ENCODE measurements at places on chromosomes 13 and 19. TPM values are rescaled to one million over a fixed set of nuclear protein-coding genes. Genes with fewer than 3 reads are reported as not detected.

The CD209 gene
- not detected for total RNA-seq

The ZNF443 gene
- 5.1 TPM for total RNA-seq

The TRPC4 gene
- total RNA-seq = not detected

The YIF1B gene
- 82.3 TPM for total RNA-seq

The GIPC3 gene
- 0.26 TPM for total RNA-seq

The PET100 gene
- total RNA-seq = 106 TPM

The BICRA gene
- 11.9 TPM for total RNA-seq

The DENND1C gene
- total RNA-seq = 62.1 TPM

The SLC25A41 gene
- total RNA-seq = not detected

The HSH2D gene
- 23.6 TPM for total RNA-seq

The RNF17 gene
- not detected for total RNA-seq

The HIPK4 gene
- total RNA-seq = not detected

The OVOL3 gene
- total RNA-seq = not detected

The VMAC gene
- total RNA-seq = 2.9 TPM

The MEIS3 gene
- 0.26 TPM for total RNA-seq

DNA sequence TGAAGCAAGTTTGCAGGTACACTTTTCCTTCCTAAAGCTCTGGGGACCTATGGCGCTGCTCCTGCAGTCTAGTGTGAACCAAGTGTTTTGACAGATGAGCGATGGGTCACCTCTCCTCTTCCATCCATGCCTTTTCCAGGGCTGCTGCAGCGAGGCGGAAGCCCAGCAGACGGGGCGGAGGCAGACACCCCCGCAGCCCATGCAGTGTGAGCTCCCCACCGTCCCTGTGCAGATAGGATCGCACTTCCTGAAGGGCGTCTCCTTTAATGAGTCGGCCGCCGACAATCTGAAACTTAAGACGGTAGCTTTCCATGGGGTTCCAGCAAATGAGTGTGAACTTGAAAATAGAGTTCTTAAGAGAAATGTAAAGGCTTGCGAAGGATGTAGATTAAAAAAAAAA, 37.1 kb upstream of the GPI start:
- H3K36me3 ChIP-seq = peaks cover 24% of the 10 kb centered on the region
- H3K4me3 ChIP-seq = no peak overlapping the region
- H3K27ac ChIP-seq = no peak overlapping the region
- no peak for DNase-seq
- no peaks in the 10 kb centered on the region for H3K27me3 ChIP-seq

GRCh38 chr13:102902789-102903347, 57.0 kb downstream of the ERCC5 start:
- H3K4me1 ChIP-seq = no peaks in the 10 kb centered on the region
- no peak for DNase-seq
- no peak overlapping the region for H3K4me3 ChIP-seq

DNA sequence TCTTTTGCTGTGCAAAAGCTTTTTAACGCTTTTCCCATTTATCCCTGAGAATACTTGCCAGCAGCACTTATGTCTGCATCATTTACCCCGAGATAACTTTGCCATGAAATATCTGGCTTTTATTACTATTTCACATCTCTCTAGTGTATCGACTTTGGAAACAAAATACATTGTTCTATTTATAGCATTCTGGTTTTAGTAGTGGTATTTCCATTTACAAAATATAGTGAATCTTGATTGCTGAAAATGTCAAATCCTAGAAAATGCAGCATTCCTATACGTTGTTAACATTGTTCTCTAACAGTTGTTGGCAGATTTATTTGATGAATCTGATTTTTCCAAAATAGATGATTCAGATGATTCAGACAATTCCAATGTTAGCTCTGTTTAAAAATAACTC, 189.3 kb upstream of the SPRY2 start:
- DNase-seq = no peak
- H3K36me3 ChIP-seq = no peaks in the 10 kb centered on the region
- no peak overlapping the region for H3K27ac ChIP-seq
- H3K27me3 ChIP-seq = no peaks in the 10 kb centered on the region
- H3K4me3 ChIP-seq = no peak overlapping the region

- H3K27me3 ChIP-seq = no peaks in the 10 kb centered on the region
- peak overlapping the region; percentile 62 for H3K27ac ChIP-seq
- H3K4me1 ChIP-seq = peaks cover 62% of the 10 kb centered on the region
- no peak for DNase-seq
Observed at GRCh38 chr13:99270518-99270917, 12.3 kb upstream of the GPR18 start.

GRCh38 chr13:61486496-61486895, 70.8 kb upstream of the PCDH20 start:
- no peaks in the 10 kb centered on the region for H3K4me1 ChIP-seq
- H3K4me3 ChIP-seq = no peak overlapping the region
- H3K27me3 ChIP-seq = no peaks in the 10 kb centered on the region
- no peak overlapping the region for H3K27ac ChIP-seq

GRCh38 chr19:31501427-31502195, 152.4 kb upstream of the TSHZ3 start:
- no peaks in the 10 kb centered on the region for H3K36me3 ChIP-seq
- no peak overlapping the region for H3K4me3 ChIP-seq
- no peak overlapping the region for H3K27ac ChIP-seq
- no peaks in the 10 kb centered on the region for H3K4me1 ChIP-seq
- H3K27me3 ChIP-seq = peaks cover 10% of the 10 kb centered on the region
- no peak for DNase-seq

GRCh38 chr13:24286624-24287023, 22.8 kb upstream of the C1QTNF9 start:
- H3K27me3 ChIP-seq = no peaks in the 10 kb centered on the region
- no peak overlapping the region for H3K4me3 ChIP-seq
- peaks cover 70% of the 10 kb centered on the region for H3K36me3 ChIP-seq
- DNase-seq = no peak

GRCh38 chr13:25821776-25822175, 230.0 kb downstream of the SHISA2 start:
- no peaks in the 10 kb centered on the region for H3K36me3 ChIP-seq
- no peaks in the 10 kb centered on the region for H3K27me3 ChIP-seq
- no peak for DNase-seq
- H3K4me1 ChIP-seq = no peaks in the 10 kb centered on the region
- no peak overlapping the region for H3K27ac ChIP-seq

GRCh38 chr13:22278336-22278929, 607.6 kb downstream of the FGF9 start:
- DNase-seq = peak; percentile 75
- H3K4me3 ChIP-seq = no peak overlapping the region
- no peak overlapping the region for H3K27ac ChIP-seq

DNA sequence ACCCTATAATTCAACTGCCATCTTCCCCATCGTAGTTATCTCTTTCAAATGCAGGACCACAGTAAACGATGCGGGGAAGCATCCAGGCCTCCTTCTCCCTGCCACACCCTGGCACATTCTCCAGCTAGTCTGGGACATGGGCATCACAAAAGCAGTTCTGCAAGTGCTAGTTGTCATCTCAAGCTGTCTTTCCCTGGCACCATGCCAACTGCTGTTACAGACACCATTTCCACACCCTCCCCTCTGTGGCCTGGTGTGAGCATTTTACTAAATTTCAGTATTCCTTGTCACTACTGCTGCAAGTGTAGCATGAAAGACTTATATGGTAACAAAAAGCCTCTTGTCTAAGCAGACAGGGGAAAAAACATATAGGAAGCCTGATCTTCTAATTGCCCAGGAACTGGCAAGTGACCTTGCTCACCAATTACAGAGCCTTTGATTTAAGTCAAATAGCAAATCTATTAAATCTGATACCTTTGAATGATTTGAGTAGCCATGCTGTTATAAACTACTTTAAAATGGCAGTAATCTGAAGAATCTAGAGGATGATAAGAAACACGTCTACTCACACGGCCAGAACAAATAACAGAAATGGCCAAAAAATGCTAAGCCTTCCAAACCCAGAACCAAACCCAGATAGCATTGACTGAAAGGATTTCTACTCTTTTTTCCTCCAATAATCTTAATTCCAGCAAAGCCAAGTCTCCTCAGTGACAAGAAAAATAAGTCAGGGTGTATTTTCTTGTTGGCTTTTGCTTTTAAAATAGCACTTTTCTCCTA, 179.0 kb downstream of the NUFIP1 start:
- no peak overlapping the region for H3K4me3 ChIP-seq
- H3K4me1 ChIP-seq = peaks cover 5% of the 10 kb centered on the region

GRCh38 chr13:110712081-110712848, 1.2 kb upstream of the ING1 start:
- peak overlapping the region; percentile 92 for H3K4me3 ChIP-seq
- DNase-seq = peak; percentile 89
- H3K36me3 ChIP-seq = peaks cover 4% of the 10 kb centered on the region
- peak overlapping the region; percentile 93 for H3K27ac ChIP-seq
- peaks cover 17% of the 10 kb centered on the region for H3K4me1 ChIP-seq

GRCh38 chr19:5113633-5114586, 145.0 kb downstream of the KDM4B start:
- no peaks in the 10 kb centered on the region for H3K27me3 ChIP-seq
- H3K4me3 ChIP-seq = no peak overlapping the region
- no peak overlapping the region for H3K27ac ChIP-seq
- peaks cover 13% of the 10 kb centered on the region for H3K36me3 ChIP-seq
- DNase-seq = no peak

DNA sequence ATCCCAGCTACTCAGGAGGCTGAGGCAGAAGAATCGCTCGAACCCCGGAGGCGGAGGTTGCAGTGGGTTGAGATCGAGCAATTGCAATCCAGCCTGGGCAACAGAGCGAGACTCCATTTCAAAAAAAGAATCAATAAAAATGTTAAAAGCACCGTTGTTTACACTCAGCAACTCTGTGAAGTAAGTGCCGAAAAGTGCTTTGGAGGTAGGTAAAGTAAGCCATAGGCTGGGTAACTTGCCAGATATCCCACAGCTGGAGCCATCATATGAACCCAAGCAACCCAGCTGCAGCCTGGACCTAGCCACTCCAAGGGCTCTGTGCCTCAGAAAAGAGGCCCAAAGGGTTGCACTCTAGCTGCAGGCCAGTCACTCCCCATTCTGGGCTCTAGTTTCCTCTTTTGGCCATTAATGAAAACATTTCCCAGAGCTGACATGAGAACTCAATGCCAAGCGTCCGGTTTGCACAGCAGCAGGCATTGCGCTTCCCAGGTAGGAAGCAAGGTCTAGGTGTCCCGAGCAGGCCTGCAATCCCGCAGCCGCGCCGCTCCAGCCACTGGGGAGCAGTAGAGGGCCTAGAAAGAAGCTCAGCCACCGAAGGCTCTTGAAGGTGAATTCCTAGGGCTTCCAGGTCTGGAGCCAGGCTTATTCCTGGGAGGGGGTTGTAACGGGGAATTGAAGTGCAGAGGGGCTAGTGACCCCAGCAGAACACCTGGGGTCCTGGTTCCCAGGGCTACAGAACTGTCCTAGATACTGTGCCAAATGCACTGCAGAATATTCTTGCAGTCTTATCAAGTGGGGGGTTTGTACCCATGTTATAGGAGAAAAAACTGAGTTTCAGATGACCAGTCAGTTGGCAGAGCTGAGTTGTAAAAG, 4.1 kb upstream of the CD79A start:
- H3K36me3 ChIP-seq = peaks cover 42% of the 10 kb centered on the region
- peak overlapping the region; percentile 96 for H3K27ac ChIP-seq
- peaks cover 84% of the 10 kb centered on the region for H3K4me1 ChIP-seq
- DNase-seq = peak; percentile 80
- no peak overlapping the region for H3K4me3 ChIP-seq
- no peaks in the 10 kb centered on the region for H3K27me3 ChIP-seq

- H3K4me3 ChIP-seq = no peak overlapping the region
- H3K4me1 ChIP-seq = no peaks in the 10 kb centered on the region
- H3K27me3 ChIP-seq = no peaks in the 10 kb centered on the region
- no peak for DNase-seq
- no peak overlapping the region for H3K27ac ChIP-seq
Observed at GRCh38 chr13:92029641-92030040, 631.2 kb downstream of the GPC5 start.

- H3K4me1 ChIP-seq = peaks cover 6% of the 10 kb centered on the region
- no peak within 1 kb of the TSS for H3K4me3 ChIP-seq
- H3K36me3 ChIP-seq = peaks cover 49% of the 10 kb centered on the region
- H3K27me3 ChIP-seq = no peaks in the 10 kb centered on the region
Observed at GRCh38 chr19:36837906-36838783, at the start of gene ZNF790. TSS of gene ZNF790 (minus strand) at chr19:36838387. CDS start at chr19:36825619, 12,768 bp downstream.

DNA sequence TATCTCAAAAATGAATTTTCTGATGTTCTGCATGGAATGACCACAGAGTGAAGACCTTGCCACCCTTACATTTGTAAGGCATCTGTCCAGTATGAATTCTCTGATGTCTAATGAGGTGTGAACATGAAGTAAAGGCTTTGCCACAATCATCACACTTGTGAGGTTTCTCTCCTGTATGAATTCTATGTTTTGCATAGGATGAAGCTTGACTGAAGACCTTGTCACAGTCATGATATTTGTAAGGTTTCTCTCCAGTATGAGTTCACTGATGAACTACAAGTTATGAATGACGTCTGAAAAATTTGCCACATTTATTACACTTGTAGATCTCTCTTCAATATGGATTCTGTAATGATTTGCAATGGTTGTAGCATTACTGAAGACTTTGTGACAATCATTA, 13.3 kb downstream of the ZNF816 start:
- H3K36me3 ChIP-seq = peaks cover 50% of the 10 kb centered on the region
- H3K27ac ChIP-seq = no peak overlapping the region
- DNase-seq = no peak
- no peaks in the 10 kb centered on the region for H3K27me3 ChIP-seq
- H3K4me1 ChIP-seq = no peaks in the 10 kb centered on the region

- H3K36me3 ChIP-seq = no peaks in the 10 kb centered on the region
Observed at GRCh38 chr13:110193491-110193890, 113.5 kb downstream of the COL4A1 start.

- H3K4me1 ChIP-seq = no peaks in the 10 kb centered on the region
- H3K4me3 ChIP-seq = no peak overlapping the region
- H3K36me3 ChIP-seq = peaks cover 5% of the 10 kb centered on the region
- no peaks in the 10 kb centered on the region for H3K27me3 ChIP-seq
- no peak overlapping the region for H3K27ac ChIP-seq
Observed at GRCh38 chr19:57068921-57069697, 50.7 kb upstream of the USP29 start.

DNA sequence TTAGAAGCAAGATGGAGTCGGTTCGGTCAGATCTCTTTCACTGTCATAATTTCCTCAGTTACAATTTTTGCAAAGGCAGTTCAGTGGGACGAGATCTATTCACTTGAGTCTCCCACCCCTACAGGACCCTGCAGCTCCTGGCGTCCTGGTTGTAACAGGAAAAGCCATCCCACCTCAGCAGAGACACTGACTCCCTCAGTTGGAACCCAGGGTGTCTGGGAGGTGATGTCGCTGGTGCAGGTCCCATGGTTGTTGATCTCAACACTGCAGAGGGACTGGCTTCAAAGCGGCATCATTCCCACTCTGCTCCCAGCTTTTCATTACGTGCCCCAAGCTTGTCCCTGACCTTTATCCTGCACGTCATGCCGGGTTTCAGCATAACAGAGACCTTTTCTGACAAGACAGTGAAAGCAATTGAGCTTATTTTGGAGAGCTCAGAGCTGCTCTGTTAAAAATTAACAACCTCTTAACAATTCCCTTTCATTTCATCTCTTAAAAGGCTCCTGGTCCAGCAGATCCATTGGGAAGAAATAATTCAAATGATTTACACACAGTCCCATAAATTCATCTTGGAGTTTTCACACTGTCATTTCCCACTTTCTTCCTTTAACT, 17.6 kb upstream of the COG3 start:
- H3K4me3 ChIP-seq = no peak overlapping the region
- H3K27me3 ChIP-seq = no peaks in the 10 kb centered on the region
- H3K36me3 ChIP-seq = no peaks in the 10 kb centered on the region
- DNase-seq = no peak
- H3K27ac ChIP-seq = no peak overlapping the region

Measured in activated CD4-positive, alpha-beta memory T cell treated with anti-CD3 and anti-CD28 coated beads for 36 hours (primary cell).